Stimulated activated CD4-positive, alpha-beta T cell treated with anti-CD3 and anti-CD28 coated beads, Interleukin-1b, Interleukin-23, amount 100 ng/mL, for 4 hours (primary cell): ENCODE measurements at places on chromosomes 11 and 22.

GRCh38 chr11:78654866-78655265 lies 80.2 kb upstream of the NARS2 start:
- DNase-seq = no peak

GRCh38 chr11:1563697-1564534 lies 8.2 kb downstream of the DUSP8 start:
- DNase-seq = no peak

- DNase-seq = no peak
Measured at GRCh38 chr11:130847517-130847916, 68.8 kb downstream of the SNX19 start.

DNA sequence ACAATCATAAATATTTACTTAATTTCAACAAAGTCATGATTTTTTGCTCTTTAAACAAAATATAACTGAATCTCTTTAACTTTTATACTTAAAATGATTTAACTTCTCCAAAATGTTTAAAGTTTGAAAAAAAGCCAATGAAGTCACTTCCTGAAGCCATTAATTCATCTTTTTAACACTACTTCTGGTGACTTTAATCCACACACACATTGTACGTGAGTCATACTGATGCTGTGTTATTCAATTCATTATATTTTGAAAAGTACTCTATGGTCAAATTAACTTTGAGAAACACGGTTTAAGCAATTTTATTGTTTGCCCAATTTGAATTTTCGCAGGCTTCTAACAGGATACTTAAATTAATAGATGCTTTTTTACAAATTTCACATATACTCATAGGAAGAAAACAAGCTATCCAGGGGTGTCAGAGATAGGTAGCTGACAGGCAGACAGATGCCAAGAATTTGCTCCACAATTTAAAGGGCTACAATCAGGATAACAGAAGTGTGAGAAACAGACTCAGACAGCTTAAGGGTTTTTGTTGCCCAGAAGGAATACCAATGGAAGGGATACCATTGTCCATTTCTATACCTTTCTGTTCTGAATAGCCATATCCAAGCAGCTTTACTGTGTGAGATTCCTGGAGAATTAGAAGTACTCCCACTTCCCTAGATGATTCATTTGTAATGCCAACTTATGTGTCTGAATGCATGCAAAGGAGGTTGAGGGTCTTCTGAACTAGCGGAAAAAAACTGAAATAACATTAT lies 118.4 kb downstream of the RBFOX2 start:
- no peak for DNase-seq

GRCh38 chr11:44829838-44830237 lies 103.1 kb downstream of the TSPAN18 start:
- DNase-seq = no peak

DNA sequence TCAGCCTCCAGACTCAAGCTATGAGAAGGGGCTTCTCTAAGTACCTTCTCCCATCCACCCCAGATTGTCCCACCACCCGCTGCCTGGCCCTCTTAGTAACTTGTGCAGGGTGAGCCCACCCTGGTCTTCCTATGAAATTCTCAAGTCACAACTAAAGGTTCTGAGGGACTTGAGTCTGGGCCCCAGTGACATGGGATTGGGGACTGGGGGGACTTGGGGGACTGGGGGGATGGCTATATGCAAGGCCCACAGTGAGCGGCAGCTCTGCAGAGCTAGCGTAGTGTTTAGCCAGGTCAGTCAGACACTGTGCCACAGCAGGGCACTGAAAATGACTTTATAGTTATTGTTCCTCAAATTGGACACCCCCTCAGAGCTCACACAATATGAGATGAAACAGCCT lies 622.3 kb upstream of the CADM1 start:
- DNase-seq = no peak

GRCh38 chr11:108497317-108498045 lies 703 bp downstream of the POGLUT3 start:
- DNase-seq = peak; percentile 34

DNA sequence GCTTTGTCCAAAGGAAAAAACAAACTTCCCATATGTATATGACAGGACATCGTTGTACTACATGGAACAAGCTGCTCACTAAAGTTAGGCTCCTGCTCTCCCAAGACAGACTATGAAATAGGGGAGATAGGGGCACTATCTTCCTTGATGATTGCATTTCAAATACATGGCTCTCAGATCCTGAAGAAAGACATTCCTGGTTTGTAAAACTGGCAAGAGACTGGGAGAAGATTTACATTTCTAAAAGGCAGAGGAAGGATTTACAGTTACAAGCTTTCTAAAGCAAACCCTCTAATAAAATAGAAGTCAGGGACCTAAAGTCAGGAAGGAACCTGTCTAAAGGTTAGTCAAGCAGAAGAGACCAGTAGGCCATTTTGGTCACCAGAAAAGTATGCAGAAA lies 103.7 kb downstream of the SLC17A6 start:
- no peak for DNase-seq

GRCh38 chr11:12859872-12860657 lies 149.1 kb upstream of the RASSF10 start:
- DNase-seq = no peak

GRCh38 chr11:19713196-19714021 lies 772 bp downstream of the NAV2 start:
- no peak for DNase-seq

DNA sequence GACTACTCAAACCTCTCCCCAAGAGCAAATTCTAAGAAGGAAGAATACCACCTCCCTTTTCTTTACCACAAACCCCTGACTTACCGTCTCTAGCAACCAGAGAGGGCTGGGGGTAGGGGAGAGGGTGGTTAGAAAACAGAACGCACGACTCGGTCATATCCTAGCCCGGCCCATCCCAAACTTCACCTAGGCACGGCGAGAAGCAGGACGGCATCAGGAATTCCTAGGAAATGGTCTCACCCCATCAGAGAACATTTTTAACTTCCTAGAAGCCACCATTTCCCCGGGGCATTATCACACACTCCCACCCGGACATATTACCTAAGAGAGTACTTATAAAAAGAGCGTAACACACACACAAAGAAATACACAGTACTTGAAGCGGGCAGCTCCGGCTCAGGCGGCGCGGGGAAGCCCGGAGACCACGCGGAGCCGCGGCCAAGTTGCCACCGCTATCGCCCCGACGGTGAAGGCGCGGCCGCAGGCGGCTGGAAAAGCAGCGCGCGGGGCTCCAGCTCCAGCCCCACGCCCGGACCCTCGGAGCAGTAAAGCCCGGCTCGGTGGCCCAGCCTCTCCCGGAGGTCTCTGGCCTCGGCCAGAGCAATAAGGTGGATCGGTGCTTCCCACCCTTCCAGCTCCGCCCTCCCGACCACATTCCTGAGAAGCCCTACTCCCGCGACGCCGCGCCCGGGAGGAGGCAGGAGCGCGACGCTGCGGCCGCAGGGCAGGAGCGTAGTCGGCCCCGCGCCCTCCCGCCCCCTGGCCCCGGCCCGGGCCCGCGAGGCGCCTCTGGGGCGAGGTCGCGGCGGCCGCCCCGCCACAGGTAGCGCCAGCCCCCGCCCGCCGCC lies 878 bp downstream of the RRAS2 start:
- peak; percentile 10 for DNase-seq

- DNase-seq = no peak
Measured at GRCh38 chr11:99370549-99371216, 349.9 kb downstream of the CNTN5 start.

- DNase-seq = peak; percentile 10
Measured at GRCh38 chr11:102940714-102941588, 14.6 kb downstream of the MMP13 start.
